ENCODE measurements at places on chromosomes 16 and 17.

DNA sequence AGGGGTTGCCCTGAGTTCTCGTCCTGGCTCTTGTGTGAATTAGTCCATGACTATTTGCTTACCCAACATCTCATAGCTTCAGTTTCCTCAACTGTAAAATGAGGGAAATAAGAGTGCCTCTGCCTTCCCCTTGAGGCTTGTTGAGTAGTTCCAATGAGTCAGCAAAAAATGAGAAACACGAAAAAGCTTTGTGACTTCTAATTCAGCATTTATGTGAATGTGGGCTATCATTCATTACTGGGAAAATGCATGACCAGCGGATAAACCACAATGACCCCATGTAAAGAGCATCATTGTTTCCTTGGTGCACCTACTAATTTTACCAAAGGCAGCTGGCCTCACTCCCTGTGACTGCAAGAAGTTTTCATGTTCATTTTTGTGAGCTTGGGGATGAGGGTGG, 374.6 kb upstream of the HSBP1 start:
- DNase-seq = no peak

DNA sequence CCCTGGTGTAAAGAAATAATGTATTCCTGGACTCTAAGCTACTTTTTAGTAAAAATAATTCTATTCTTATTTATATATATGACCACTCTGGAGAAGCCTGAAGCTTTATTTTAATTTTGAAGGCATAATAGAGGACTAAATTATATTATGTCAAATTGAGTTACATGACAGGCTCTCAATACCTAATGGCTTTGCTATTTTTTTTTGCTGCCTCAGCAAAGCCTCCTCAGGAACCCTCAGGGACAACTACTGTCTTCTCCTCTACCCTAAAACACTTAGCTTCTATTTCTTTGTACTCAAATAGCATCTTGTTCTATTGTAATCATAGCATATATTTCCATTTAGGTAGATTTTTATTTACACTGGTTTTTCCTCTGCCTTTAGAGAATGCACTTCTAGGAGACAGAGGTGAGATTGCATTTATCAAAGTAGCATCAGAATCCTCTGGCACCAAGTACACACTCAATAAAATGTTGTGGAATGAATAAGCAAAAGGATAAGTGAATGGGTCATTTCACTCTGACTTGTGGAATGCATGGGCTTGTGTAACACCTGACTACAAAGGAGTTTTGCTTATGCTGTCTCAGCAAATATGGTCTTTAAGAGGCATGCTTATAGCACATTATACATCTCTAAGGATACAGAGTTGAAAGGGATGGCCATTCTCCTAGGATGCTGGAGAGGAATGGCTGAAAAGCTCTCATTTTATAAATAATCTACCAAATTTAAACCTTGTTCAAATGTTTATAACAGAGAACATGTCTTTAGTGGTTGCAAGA, 605.2 kb downstream of the KCNJ2 start:
- no peak for DNase-seq

DNA sequence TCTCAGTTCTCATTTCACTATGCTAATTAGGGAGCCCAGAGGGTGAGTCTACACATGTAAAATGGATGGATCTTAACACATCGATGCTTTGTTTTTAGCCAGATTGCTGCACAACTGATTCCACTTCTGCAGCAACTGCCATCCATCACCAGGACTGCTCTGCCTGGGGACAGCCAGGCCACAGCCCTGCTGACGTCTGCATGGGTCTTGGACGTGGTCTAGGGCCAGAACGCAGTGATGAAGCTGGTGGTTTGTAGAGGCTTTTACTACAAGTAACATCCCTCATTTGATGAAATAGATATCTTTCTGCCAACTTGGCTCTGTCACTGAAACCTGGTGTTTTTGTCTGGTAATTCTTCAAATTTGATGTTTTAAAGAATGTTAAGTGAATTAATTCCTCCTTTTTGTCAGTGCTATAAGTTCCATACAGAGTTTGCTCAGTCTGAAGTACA, 50.6 kb downstream of the MARCHF10 start:
- no peak for DNase-seq

GRCh38 chr16:20976576-20976975, 76.0 kb downstream of the LYRM1 start:
- DNase-seq = no peak

DNA sequence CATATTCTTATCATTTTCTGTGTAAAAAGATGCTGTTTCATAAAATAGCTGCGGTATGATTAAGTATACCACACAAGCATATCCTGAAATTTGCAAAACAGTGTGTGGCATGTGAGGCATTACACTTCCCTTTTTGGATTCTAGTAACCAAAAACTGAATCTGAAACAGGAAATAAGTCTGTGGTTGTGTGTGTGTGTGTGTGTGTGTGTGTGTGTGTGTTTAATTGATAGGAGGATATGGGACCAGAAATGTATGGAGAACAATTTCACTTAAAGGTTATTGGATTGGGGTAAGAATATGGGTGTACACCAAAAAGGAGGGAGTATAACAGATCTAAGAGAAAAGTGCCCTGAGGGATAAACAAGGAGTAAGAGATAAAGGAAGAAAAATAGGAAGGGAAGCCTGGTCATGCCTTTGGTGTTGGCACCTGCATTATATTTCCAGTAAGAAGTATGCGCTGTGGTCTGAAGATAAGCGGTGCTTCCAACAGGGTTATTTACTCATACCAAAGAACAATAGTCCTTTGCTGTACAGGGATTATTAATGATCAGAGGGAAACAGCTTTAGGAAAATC, 4.0 kb downstream of the LYRM1 start:
- no peak for DNase-seq

GRCh38 chr16:10333321-10334032, 52.4 kb upstream of the ATF7IP2 start:
- DNase-seq = no peak

GRCh38 chr16:83336603-83337002, 471.2 kb upstream of the HSBP1 start:
- no peak for DNase-seq

DNA sequence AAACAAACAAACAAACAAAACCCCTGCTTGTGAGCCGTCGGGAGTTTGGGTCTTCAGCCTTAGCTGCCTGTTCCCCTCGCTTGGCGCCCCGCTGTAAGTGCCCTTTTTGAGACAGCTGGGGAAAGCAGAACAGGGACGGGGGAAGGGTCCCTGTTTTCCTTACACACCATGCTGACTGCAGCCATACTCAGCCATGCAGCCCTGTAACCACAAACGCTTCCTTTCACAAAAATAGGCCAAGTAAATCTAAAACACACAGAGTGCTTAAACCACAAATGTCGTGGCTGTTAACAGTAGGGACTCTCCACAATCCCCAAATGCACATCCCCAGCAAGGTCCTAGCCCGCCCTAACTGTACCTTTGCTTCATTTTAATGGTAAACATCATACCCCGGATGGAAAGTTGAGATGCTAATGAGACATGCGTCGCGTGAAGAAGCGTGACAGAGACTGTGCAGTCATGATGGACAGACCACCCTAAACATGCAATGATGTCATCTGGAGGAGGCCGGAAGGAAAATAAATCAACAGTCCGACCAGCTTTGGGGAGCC, 129.9 kb downstream of the MGAT5B start:
- no peak for DNase-seq

- no peak for DNase-seq
Measured at GRCh38 chr17:79659376-79659775, 48.5 kb upstream of the RBFOX3 start.

- DNase-seq = no peak
Measured at GRCh38 chr17:58415371-58416055, 1.8 kb downstream of the RNF43 start.

- DNase-seq = no peak
Measured at GRCh38 chr16:88784856-88785105, 239 bp downstream of the PIEZO1 start.

DNA sequence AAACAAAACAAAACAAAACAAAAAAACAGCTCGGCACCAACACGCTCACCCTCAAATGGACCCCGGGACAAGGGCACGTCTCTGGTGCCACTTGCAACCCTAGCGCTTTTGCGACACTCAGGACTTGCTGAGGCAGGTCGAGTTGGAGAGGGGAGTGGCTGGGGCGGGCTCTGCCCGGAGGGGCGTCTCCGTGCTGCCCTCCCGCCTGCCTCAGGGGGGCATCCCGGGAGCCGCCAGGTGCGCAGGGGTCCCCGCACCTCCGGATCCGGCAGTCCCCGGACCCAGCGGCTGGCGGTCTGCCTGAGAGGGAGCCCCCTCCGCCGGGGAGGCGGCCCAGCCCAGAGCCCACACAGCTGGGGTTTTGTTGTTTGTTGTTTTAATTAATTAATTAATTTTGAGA, at the start of gene SLC52A1:
Gene SLC52A1 (minus strand): TSS at position 112 of the 400 bp plus-strand sequence. CDS start 820 bp downstream, outside the sequence.
- no peak for DNase-seq

GRCh38 chr17:39598047-39598481, 9.7 kb downstream of the NEUROD2 start:
- no peak for DNase-seq

DNA sequence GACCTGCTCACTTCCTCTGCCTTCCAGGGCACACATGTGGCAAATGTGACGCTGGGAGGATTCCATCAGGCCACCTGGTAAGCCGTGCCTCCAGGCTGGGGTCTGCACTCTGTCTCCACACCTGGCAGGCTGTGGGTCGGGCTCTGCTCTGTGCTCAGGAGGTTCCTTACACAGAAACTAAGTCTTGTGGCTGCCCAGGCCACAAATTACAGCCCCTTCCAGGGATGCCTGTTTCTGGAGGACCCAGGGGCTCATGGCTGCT, 58.2 kb downstream of the RMI2 start:
- DNase-seq = no peak

DNA sequence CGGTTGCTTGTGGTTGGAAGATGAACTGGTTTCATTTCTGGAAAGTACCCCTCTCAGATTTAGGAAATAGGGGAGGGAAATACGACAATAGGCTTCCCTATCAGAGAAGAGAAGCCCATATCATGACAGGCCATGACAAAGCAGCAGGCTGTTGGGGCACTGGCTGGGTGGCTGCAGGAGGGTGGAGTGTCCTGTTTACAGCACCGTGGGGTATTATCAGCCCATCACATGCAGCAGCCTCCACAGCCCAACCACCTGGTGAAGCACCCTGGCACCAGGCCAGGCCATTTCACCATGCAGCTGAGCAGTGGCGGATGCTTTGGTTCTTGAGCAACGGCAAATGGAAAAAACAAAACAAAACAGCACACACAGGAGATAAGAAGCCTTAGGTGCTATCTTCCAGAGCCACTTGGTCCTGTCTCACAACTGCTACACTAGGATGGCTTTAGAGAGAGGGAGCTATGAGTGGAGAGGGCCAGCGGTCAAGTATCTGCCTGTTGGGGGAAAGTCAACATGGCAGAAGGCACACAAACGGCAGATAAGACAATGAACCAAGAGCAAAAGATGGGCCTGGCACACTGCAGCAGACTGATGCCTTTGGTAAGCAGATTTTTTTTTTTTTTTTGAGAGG, 24.2 kb downstream of the FAM117A start:
- DNase-seq = no peak
